ENCODE measurements at places on chromosomes 3 and 15. TPM values are rescaled to one million over a fixed set of nuclear protein-coding genes. Genes with fewer than 3 reads are reported as not detected.

GRCh38 chr15:78977091-78977571, 32.3 kb upstream of the CTSH start:
- DNase-seq: no peak

GRCh38 chr3:32841867-32842470, 24.2 kb downstream of the TRIM71 start:
- DNase-seq: no peak

DNA sequence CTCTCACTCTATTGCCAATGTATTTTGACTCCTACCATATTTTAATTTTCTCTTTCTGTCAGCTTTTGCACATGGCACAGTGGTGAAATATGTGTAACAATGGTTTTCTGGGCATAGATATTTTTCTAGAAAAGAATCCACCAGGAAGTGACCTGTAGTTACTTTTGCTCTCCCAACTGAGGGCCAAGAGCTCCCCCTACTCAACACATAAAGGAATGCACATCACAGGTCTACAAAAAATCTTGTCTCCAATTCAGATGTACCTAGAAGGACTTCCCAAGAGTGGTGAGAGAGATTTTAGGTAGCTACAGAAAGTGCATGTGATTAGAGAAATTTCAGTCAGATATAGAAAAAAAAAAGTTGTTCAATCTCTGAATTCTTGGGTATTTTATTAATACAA, 15.6 kb downstream of the CPA3 start:
- DNase-seq: no peak

GRCh38 chr15:79897380-79897678, 515 bp upstream of the MTHFS start:
- no peak for DNase-seq

DNA sequence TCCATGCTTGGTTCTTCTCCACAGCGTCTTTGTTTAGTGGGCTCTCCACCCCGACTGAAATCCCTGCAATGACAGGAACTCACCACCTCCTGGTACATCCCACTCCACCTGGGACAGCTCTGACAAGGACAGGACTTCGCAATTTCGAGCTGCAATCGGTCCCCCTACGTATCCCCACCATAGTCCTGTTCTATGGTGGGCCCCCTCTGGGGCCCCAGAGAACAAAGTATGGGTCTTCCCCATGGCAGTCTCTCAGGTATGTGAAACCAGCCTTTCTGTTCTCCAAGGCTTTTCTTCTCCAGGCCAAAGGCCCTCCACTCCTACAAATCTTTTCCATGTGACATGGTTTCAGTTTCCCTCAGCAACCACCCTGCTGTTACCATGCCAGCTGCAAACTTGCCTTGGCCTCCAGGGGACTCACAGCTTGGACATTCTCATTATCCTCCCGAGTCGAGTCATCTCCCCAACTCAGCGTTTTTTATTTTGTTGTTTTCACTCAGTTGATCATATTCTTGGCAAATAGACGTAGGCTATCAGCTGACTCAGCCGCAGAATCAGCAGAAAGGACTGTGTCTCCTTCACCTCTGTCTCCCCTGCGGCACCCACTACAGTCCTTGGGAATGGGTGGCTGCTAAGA, 233.3 kb downstream of the OPA1 start:
- no peak for DNase-seq

DNA sequence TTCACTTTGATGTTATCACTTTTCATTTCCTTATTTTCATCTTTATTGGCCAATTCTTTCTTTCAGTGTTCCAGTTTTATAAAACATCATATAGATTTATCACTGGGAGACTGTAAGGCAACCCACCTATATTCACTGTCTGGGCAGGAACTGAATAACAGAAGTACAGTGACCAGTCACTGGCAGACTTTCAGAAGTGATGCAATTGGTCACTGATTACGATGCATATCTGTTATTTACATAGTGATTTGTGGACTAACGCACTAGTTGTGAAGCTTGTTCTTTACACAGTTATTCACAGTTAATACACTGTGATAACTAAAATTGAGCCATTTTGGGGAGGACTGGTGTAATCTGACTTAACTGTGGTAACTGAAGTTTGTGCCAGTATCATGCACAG, 190.2 kb upstream of the DPH6 start:
- no peak for DNase-seq

- no peak for DNase-seq
Observed at GRCh38 chr3:66068255-66068654, 29.5 kb upstream of the MAGI1 start.

DNA sequence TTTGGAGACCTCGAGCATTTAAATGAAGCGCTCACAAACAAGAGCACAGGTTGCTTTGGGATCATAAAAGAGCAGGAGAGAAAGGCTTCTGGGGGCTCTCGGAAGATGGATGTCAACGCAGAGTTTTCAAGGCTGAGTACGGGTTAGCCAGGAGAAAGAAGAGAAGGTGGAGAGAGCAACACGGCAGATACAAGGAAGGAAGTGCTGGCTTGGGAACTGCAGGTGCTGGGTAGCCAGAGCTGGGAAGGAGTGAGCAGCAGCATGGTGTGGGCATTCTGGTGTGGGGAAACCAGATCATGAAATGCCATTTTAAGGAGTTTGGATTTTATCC, 580 bp upstream of the RUBCN start:
- no peak for DNase-seq

- DNase-seq: no peak
Observed at GRCh38 chr3:129460155-129460554, 20.1 kb downstream of the IFT122 start.

DNA sequence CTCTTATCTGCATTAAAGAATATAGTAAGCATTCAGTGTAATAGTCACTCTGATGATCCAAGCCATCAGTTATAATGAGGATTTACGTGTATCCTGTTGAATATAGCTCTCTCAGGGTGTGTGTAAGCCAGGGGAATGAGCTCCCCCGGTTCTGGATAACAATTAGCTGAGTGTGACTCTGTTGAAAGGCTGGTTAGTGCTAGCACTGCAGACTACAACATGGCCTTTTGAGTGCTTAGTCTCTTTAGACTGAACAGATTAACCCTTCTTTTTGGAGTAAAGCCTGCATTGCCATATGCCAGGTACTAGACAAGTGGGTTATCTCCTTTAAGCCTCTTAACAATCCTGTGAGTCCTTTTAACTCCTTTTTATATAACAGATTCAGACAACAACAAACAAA, 119.5 kb downstream of the TMEM108 start:
- DNase-seq: no peak

- no peak for DNase-seq
Observed at GRCh38 chr3:66483409-66483906, 17.4 kb downstream of the LRIG1 start.

GRCh38 chr3:182259579-182259978, 533.7 kb upstream of the ATP11B start:
- no peak for DNase-seq

GRCh38 chr15:38144921-38145320, 107.7 kb upstream of the SPRED1 start:
- DNase-seq: no peak

DNA sequence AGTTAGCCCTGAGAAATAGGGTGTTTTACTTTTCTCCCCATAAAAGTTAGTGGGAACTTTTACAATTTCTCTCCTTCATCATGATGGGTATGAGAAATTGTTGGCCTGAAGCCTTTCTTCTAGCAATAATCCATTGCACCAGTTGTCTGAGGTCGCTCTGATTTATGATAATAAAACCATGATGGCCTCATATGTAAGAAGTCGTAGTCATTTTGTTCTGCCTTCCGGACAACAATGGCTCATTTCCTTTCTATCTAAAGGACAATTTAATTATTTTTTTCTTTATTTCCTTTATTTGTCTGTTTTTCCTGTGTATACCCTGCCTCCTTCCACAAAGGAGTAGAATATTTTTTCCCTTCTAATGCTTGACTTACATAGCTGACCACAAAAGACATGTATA, 31.6 kb upstream of the GNB4 start:
- DNase-seq: no peak

- no peak for DNase-seq
Observed at GRCh38 chr3:13563911-13564310, 15.0 kb downstream of the FBLN2 start.

DNA sequence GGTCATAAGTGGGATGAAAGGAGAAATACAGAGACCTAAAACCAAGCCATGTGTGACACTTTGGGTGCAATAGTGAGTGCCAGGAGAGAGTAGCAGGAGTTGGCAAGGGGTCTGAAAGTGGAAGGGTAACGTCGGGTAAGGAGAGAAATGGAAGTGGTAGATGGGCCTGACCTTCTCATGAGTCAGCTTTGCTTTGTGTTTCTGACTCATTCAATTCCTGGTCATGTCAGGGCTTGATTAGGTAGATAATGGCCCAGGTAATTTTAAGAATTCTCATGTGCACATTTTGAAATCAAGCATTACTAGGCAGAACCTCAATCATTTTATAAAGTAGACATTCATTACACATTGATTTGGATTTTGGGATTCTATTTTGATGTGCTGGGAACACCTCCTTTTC, 262.5 kb downstream of the SOX2 start:
- no peak for DNase-seq

DNA sequence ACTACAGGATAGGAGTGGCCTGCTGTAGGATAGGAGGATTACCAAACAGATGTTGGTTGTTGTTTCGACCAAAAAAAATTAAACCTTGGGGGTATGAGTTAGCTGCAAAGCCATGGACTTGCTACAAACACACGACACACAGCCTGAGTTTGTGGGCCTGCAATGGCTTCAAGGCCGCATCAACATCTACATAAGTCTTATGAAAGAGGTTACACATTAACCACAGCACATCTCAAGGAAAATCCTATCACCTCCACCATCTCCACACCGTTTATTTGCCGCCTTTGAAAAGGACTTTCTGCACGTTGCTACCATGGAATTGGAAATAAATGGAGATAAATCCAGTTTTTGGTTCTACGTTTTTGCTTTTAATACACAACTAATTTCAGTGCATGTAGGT, 23.0 kb downstream of the LRIG1 start:
- no peak for DNase-seq

DNA sequence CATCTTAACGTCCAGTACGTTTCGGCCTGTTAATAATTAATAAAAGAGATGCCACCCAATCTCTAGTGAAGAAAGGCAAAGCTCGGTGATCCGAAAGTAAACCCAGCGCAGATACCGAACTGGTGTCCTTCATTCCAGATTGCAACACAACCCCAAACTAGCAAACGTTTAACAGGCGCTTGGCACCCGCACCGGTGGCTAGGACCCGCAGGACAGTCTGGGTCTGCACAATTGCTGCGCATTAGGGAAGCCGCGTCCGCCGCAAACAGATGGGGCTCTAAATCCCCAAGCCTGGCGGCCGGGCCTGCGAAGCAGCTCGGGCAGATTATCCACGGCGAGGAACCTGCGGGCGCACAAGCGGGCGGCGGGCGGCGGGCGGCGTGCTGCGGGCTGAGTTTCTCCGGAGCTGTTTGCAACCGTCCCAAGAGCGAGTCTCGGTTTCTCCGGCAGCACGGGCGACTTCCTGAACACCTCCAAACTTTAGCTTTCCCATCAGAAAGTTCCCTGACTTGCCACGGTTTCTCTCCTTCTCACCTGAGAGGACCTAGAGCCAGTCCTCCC, 112.1 kb upstream of the ICE2 start:
- DNase-seq: peak; percentile 66

DNA sequence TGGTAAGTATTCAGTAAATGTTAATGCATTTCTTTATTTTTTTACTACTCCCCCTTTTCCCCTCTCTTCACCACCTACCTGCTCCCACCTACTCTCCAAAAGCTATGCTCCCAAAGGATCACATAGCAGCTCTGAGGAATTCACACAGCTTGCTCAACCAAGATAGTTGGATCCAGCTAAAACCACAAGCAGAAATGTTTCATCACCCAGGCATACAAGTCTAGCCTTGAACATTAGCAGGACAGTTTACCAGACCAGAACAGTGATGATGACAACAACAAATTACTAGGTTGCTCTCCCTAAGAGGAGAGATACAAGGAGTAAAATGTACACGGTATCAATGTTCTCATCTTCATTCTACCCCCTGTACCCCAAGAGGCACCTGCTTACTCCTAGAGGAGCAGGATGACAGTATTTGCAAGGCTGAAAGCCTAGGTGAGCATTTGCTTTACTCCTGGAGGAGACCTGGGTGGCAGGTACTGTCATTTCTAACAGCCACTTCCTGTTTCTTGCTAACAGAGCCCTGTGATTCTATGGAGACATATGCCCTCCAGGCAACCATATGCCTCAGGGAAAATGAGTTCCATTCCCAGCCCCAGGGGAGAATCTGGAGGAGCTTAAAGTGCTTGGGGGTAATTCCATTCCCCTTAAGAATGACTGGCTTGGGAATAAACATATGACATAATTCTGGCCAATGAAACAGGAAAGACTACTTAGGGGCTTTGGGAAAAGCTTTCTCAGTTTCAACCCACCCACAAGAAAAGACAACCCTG, 237.5 kb downstream of the NTRK3 start:
- no peak for DNase-seq

DNA sequence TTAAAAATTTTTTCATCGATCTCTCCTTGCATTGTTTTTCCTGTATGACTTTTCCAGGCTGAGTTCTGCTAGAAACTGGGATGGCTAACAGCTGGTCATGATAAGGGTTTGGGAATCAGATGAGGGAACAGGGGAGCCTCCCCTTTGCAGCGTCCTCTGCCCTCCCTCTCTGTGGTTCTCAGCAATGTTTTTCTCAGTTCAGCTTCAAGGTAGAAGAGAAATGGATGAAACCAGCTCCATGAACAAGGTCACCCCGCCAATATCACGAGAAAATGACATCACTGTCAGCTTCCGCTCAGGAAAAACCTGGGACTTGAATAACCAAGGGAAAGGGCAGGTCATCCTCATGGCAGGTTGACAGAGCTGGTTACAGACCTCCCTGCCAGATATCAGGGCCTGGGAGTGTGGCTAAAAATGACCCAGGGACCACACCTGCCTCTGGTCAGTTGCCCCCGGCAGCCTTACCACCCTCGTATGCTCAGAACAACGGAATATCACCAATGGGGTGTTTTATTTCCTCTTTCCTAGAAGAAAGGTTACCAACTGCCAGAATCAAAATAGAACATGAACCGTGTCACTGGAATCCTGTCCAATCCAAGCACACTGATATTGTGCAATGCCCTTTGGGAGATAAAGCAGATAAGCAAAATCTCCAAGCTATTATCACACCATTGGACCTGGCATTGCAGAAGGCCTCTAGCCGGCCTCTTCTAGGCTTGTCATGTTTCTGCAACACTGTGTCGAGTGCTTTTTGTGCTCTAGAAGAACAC, 26.1 kb downstream of the LSM3 start:
- DNase-seq: no peak

GRCh38 chr3:184944241-184944640, 132.3 kb downstream of the VPS8 start:
- DNase-seq: no peak

DNA sequence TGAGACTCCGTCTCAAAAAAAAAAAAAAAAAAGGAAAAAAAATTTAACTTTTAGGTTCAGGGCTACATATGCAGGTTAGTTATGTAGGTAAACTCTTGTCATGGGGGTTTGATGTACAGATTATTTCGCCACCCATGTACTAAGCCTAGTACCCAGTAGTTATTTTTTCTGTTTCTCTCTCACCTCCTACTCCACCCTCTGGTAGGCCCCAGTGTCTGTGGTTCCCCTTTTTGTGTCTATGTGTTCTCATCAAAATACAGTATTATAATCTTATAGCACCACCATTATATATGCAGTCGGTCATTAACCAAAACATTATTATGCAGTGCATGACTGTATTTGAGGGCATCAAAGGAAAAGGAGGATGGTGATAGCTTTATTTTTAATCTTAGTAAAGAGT, 47.3 kb downstream of the CHP1 start:
- DNase-seq: no peak

The C15orf62 gene
- polyA plus RNA-seq: 0.12 TPM

The P3H2 gene
- polyA plus RNA-seq: 2.2 TPM

The POLQ gene
- polyA plus RNA-seq: not detected
